K562 (cell line): ENCODE measurements at places on chromosomes 2 and 18. TPM values are rescaled to one million over a fixed set of nuclear protein-coding genes. Genes with fewer than 3 reads are reported as not detected.

DNA sequence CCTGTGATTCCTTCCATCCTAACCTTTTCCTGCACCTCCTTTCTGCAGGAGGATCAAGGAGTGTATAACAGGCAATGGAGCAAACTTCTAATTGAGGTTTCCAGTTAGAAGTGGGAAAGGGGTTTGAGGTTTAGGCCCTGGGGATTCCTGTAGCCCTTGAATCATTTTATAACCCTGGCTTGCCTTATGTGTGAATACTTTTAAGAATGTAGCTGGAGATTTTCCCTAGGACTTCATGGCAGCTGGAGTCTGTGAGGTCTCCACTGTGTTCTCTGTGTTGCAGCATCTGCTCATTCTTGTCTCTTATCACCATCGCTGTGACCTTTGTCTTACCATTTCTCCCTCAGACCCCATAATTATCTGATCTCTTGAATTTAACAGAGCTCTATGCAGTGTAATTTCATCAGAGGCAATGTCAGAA is 370.2 kb upstream of the SLC14A2 start:
- DNase-seq = no peak

GRCh38 chr2:12109363-12110017 is 363.1 kb downstream of the LPIN1 start:
- no peak for DNase-seq

- no peak for DNase-seq
These were observed 749.8 kb upstream of the NRXN1 start for GRCh38 chr2:51781691-51782090.

DNA sequence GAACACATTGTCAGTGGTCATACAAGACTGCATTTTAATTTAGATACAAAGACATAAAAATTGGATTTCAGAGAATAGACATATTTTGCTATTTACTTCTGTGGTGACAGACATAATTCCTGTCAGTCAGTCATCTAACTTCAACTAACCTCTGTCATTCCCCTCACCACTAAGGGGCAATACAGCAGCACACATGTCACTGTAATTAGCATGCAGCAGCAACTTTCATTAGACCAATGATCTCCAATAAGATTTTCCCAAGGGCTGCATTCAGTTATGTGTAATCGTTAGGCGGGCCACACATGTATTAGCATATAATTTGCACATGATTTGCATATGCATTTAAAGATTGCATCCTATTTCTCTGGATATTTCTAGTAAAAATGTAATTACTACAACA is 624.5 kb downstream of the NR4A2 start:
- DNase-seq = no peak

- no peak for DNase-seq
These were observed 27.3 kb upstream of the ITGB6 start for GRCh38 chr2:160227293-160227915.

GRCh38 chr2:14654835-14655282 is 22.3 kb downstream of the LRATD1 start:
- DNase-seq = no peak

- no peak for DNase-seq
These were observed 33.0 kb downstream of the COMMD1 start for GRCh38 chr2:61938511-61938910.

DNA sequence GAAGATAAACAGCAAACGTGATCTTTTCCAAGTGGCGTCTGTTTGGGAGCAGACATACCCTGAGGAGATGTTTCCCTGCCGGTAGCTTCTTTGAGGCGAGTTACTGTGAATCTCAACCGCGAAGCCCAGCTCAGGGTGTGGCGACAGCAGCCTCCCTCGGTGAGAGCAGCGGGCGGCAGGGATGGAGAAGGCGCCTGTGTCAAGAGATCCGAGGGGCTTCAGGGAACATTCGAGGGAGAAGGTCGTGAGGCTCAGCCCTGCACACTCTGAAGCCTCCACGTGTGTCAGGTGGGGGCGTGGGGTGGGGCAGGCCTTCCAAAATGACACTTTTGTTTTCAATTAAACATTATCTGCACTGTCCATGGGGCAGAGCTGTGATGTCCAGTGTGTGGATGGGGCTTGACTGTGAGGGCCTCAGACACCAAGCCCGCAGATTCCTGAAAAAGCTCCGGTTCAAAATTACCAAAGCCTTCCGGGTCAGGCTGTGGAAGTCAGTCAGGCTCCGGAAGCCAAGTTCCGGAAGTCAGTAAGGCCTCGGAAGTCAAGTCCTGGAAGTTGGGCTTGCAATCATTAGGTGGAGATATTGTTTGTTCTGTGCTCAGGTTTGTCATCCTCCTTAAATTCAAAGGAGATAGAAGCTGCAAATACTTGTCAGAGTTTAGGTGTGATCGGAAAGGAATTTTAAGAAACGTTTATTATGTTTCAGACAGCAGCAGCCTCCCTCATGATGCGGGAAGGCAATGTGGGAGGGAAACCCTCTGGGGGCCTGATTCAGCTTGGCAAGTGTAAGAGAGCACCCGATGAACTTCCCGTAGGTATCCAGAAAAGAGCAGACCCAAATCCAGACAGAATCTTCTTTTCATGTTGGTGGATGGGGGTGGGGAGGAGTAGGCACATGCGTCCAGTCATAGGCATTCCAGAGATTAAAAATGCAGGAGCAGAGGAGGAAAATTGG is 20.7 kb downstream of the SMIM21 start:
- no peak for DNase-seq

GRCh38 chr2:236550701-236551465 is 18.7 kb upstream of the ACKR3 start:
- no peak for DNase-seq

- DNase-seq = no peak
These were observed 825.8 kb downstream of the DCC start for GRCh38 chr18:53165770-53166169.

DNA sequence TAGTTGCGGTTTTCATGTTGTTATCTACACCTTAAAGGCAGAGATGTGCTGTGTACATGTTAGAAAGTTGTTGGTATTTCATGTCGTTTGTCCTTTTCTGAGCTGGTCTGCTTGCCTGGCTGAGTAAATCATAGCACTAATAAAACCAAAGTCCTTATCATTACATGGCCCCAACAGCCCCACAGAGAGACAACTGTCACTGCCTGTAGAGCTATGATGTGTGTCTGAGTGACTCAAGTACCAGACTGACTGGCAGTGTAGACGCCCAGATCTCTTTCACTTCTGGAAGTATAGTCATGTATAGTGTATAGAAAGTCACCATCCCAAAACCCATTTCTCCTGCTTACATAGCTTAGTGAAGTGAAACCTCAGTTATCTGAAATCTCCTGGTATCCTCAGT is 4.3 kb downstream of the SOCS6 start:
- DNase-seq = peak; percentile 20

The CD8B gene
- 0.18 TPM in 1 of 2 replicates, not detected in the other for total RNA-seq

The FIGN gene
- 0.02 TPM in 2 replicates for total RNA-seq
